ENCODE measurements at places on chromosomes 7 and 10. TPM values are rescaled to one million over a fixed set of nuclear protein-coding genes. Genes with fewer than 3 reads are reported as not detected.

Gene TLL2
- 1.2 TPM for total RNA-seq

Gene SAP25
- not detected for total RNA-seq

Gene CHRM2
- total RNA-seq: 3.0 TPM

Gene FBXL13
- 9.2 TPM for total RNA-seq

Data from cerebellum (tissue), 4 donors.